Non-pigmented ciliary epithelial cell (primary cell): ENCODE measurements at places on chromosomes 5 and 9.

DNA sequence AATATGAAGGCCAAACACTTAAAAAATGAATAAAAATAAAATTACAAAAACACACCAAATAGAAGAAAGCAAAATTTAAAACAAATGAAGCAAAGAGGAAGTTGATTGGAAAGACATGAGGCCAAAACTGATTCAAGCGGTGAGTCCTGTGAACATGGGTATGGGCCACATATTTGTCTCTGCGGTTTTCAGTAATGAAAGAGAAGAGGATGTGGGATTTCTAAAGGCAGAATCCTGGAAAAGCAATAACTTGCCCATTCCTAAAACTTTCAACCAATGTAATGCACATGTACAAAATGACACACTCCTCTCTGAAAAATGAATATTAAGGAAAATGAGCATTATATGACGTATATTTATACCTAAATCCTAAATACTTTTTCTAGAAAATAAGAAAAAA, 263.7 kb downstream of the SEMA5A start:
- DNase-seq = no peak

GRCh38 chr9:114011313-114011712, 66.8 kb downstream of the AMBP start:
- no peak for DNase-seq

DNA sequence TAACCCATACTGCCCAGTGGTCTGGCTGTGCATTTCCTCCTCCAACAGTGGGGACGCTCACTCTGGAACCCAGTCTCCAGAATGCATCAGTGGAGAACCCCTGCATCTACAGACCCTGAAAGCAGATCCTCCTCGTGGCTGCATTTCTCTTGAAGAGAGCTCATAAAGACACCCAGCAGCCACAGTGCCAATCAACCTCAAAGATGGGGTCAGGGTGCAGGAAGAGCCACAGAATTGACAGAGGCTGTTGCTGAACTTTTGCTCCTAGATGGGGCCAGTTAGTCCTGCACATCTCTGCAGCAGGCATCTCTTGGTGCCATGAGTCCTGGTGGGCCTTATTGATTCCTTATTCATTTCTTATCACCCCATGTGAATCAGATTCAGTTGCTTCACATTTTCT, 39.6 kb downstream of the ADRB2 start:
- no peak for DNase-seq

DNA sequence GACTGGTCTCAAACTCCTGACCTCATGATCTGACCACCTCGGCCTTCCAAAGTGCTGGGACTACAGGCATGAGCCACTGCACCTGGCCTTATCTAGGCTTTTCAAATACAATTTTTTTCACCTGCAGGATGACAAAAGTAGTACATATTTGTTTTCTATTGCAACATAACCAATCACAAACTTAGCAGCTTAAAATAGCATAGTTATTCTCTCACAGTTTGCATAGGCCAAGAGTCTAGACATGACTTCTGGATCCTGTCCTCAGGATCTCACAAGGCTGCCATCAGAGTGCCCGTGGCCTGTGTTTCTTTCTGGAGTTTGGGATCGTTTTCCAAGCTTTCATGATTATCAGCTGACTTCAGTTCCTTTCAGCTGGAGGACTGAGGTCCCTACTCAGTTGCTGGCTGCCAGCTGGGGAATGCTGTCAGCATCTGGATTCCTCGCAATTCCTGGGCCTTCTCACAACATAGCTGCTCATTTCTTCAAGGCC, 348.9 kb downstream of the ARHGEF28 start:
- DNase-seq = no peak

DNA sequence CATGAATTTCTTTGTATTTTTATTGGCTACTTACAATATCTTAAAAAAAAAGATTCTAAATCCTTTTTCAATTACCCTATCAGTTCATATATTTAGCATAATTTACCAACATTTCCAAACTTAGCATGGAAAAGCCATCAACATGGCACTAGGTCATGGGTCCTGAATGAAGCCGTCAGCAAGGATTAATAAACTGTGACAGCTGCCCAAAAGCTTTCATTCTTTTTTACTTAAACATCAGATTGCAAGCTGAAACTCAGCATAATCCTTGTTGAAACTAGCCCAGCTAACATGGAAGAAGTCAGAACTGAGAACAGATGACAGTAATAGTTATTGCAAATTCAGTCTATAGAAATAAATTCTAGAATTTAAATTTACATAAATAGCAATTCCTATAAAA, 209.8 kb downstream of the ADAMTS6 start:
- no peak for DNase-seq

GRCh38 chr9:133456409-133456808, 3.4 kb upstream of the CACFD1 start:
- no peak for DNase-seq
